ENCODE measurements at places on chromosomes 4 and X.

DNA sequence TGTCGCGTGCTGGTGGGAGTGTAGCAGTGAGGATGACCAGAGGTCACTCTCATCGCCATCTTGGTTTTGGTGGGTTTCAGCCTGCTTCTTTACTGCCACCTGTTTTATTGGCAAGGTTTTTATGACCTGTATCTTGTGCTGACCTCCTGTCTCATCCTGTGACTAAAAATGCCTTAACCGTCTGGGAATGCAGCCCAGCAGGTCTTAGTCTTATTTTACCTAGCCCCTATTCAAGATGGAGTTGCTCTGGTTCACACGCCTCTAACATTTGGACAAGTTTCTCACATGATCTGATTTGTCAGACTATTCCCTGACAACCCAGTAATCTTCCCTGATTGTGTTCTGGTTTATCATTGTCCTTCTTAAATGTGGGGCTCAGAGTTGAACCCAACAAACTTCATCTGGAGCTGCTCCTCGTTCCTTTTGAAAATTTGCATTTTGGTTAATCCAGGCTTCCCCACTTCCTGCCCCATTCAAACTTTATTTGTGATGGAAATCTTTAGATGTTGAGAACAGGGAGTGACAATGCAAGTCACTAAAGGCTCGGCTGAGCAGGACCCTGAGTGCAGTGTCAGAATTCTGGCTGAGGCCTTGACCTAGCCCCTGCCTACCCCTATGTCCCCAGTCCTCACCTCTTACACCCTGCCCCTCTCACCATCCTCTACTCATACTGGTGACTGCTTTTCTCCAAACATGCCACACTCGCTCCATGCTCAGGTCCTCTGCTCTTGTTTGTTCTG is 226.8 kb downstream of the STIM2 start:
- no peak for DNase-seq

DNA sequence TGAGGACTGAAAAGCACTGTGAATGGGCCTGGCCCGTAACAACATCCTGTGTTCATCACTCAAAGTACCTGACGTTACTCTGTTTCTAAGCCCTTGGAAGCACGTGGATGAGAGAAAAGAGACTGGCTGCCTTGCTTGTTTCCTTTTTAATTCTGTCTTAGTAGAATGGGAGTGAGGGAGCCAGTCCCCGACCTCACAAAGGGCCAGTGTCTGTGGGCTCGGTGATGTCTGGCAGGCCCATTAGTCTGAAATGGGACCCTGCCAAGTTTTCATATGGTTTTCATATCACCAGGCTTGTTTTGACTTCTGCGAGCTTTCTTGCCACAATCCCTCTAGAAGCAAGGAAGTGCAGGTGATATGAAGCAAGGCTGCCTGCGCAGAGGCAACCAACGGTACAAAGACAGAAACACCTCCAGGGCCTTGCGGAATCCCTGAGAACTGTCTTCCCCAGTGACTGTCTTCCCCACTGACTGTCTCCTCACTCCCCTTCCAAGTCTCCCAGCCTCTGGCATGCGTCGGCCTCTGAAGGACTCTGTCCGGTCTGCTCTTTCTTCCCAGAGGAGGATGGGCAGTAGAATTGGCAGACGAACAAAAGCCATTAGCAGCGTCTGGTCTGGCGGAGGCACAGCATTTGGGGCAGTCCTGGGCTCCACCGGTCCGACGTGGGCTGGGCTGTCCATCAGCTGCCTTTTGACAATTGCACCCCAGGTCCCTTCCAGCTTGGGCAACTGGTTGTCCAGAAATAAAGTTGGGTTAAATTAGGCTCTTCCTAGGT is 20.2 kb upstream of the RASL11B start:
- no peak for DNase-seq

DNA sequence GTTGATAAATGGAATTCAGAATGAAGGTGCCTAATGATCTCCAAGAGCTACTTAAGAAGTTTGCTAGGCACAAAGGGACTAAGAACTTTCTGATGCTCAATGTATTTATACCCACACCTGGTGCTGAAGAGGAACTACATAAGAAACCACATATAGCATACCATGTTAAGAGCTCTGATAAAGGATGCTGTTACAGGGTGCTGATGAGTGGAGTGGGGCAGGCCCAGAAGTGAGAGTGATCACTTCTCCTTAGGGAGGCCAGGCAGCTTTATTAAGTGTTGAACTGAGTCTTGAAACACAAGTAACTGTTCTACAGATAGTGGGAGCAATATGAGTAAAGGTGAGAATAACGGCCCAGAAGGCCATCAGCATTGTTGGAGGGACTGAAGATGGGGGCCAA is 68.3 kb upstream of the CHRDL1 start:
- DNase-seq, result no peak

- peak; percentile 19 for DNase-seq
These were observed 1.0 kb upstream of the AASDH start for GRCh38 chr4:56388306-56388705.

DNA sequence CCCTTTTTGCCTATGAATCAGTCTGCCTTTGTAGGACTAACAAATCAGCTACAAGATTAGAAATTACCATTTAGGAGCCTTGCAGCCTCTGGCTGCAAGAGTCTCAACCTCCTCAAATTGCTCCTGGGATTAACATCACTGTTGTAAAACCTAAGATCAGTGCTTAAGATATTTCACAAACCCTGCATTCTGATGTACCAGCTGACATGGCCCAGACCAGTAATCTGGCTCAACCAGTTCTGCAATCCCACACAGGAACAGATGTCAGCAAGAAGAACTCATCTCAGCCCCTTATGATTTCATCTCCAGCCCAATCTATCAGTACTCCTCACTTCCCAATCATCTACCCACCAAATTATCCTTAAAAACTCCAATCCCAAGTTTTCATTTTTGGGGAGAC is 32.5 kb upstream of the AADAT start:
- DNase-seq, result no peak

- no peak for DNase-seq
These were observed 242.2 kb upstream of the DCAF8L1 start for GRCh38 chrX:28223469-28223868.

DNA sequence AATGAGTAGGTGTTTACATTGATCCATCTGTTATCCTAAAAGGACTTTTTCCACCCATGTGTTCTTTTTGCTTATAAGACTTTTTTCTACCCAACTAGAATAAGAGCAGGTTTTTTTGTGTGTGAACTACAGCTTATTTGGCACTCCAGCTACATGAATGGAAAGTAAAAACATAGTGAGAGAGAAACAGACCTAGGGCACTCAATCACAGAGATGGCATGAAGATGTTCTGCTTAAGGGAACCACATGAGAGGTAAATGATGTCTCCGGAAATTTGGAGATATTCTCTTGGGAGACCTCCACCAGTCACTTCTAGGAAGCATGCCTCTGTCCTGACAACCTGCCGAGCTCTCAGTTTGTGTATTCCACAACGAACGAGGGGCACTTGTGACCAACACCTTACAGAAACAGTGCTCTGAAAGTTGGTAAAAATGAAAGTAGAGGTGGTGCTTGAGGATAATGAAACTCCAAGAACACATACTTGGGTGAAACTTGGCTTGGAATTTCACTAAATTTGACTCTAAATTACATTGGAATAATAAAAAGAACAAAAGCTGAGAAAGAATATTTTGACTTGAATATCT is 788.4 kb upstream of the GALNTL6 start:
- DNase-seq, result no peak

GRCh38 chrX:40318076-40318475 is 220.3 kb upstream of the BCOR start:
- no peak for DNase-seq

GRCh38 chrX:24266996-24267395 is 46.9 kb downstream of the SUPT20HL2 start:
- DNase-seq, result peak; percentile 83

- peak; percentile 19 for DNase-seq
These were observed 132.8 kb downstream of the DTHD1 start for GRCh38 chr4:36414248-36414647.

DNA sequence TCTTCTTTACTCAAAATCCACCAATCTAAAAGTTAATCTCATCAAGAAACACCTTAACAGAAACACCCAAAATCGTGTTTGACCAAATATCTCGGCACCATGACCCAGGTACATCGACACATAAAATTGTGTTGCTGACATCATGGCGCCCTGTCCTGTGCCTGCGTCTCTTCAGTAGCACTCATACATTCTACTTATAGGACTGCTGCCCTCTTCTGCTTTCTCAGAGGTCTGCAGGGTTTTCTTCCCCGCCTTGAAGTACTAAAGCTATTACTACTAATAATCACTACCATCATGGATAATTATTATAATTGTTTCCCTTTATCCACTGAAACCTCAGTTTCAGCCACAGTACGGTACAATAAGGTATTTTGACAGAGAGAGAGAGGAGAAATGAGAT is 1403.1 kb upstream of the TENM3 start:
- peak; percentile 13 for DNase-seq

GRCh38 chr4:23952258-23952657 is 62.4 kb upstream of the PPARGC1A start:
- DNase-seq, result no peak

DNA sequence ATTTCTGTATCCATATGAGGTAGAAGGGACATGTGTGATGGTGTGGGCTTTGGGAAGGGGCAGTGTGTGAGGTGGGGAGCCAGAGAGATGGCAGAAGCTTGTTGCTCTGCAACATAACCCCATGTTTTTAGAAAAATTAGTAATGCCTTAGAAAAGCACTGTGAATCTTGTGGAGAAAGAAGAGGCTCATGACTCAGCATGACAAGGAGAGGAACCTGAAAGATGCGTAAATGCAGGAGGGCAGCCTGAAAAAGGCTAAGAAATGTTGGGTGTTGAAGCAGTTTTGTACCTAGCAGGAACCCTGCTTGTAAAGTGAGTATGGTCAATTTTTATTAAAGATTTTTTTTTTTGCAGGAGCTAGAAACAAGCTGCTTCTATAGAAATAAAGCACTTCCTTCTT is 59.8 kb downstream of the ARSJ start:
- DNase-seq, result peak; percentile 65

GRCh38 chrX:142089193-142089592 is 115.9 kb downstream of the MAGEC2 start:
- DNase-seq, result peak; percentile 40

- DNase-seq, result peak; percentile 8
These were observed 412.2 kb downstream of the PPP3CA start for GRCh38 chr4:100935090-100935489.

DNA sequence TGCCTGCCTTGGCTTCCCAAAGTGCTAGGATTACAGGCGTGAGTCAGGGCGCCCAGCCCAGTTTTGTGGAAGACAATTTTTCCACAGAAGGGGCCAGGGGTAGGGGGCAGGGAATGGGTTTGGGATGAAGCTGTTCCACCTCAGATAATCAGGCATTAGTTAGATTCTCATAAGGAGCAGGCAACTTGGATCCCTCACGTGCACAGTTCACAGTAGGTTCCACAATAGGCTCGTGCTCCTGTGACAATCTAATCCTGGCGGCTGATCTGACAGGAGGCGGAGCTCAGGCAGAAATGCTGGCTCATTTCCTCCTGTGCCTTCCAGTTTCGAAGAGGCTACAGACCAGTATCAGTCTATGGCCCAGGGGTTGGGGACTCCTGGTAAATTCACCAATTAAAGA is 491.6 kb upstream of the AADAT start:
- DNase-seq, result no peak

GRCh38 chrX:4225086-4225485 is 511.6 kb upstream of the PRKX start:
- DNase-seq, result no peak

- DNase-seq, result no peak
These were observed 197.2 kb upstream of the VCX3A start for GRCh38 chrX:6732101-6732500.

DNA sequence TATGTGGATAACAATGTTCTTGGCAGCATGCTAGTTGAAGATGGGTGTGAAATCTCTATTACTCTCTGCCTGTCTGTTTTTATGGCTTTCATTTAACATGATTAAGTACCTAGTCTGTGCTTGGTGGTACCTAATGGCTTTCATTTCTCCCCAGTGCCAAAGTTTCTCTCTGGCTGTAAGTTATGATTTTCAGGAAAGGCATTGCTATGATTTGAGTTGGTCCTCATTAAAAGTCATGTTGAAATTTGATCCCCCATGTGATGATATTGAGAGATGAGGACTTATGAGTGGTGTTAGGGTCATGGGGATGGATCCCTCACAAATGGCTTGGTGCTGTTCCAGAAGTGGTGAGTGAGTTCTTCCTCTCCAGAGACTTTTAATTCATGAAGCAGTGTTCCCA is 162.4 kb upstream of the IL15 start:
- no peak for DNase-seq

DNA sequence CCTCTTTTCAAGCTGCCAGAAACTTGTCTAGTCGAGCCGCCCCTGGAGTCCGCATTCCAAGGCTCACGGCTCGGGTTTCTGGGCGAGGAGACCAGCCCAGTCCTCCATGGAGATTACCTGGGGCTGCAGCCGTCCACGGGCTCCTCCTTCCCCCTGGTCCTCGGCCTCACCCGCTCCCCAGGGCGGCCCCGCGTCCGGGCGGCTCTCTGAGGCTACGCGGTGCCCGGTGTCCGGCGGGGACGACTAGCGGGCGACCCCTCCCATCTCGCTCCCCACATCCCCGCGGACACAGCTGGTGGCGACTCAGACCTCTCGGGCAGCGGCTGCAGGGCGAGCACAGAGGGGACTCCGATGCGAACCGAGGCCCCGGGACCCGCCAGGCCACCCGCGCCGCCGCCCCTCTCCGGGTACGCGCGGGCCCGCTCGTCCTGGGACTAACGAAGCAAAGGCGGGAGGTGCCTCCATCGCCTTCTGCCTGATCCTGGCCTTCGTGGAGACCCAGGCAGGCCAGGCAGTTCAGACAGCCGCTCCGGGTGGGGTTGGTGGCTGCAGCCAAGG is 159.4 kb downstream of the TRAM1L1 start:
- no peak for DNase-seq

DNA sequence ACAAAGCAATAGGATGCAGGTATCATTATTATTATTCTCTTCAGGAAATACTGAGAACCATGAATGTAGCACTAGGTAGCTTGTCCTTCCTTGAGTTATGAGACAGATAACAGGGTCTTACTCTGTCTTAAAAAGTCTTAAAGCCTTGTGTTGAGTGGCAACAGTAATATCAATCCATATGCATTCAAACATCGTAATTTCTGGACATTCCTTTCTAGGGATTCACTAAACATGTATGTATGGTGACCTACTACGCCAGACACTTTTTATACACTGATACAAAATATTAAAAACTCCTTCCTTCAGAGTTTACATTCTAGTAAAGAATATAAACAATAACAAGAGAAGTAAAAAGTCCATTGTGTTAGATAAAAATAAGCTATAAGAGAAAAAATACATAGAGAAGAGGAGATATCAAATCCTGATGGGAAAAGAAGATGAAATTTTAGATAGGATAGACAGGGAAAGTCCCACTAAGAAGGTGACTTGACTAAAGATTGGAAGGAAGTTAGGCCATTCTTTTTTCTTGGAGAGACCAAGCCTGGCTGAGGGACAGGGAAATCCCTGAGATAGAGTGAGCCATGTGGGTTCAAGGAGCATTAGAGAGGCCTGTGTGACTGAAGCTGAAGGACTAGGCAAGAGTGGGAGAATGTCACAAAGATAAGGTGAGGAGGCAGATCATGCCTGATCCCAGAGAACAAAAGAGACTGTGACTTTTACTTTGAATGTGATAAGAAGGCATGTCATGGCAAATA is 5.0 kb upstream of the DDX60L start:
- peak; percentile 46 for DNase-seq

DNA sequence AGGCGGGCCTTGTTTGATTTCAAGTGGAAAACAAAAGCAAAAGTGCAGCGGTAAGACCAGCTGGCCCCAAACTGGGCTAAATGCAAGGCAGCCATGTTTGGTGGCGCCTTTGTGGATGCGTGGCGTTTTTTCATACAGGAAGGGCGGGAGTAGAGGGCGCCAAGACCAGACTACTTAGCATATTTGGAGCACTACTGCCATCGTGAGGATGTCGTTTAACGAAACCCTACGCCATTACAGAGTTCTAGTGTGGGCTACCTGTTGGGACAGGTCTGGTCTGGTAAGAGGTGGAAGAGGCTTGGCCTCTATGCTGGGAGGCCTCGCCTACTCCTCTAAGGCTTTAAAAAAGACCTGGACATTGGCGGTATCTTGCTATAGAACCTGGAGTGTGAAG is 230.7 kb upstream of the STK26 start:
- peak; percentile 42 for DNase-seq

All from ELR (cell line).